HCT116 (cell line): ENCODE measurements at places on chromosomes 1 and 21. TPM values are rescaled to one million over a fixed set of nuclear protein-coding genes. Genes with fewer than 3 reads are reported as not detected.

The FLG2 gene
- not detected for total RNA-seq

DNA sequence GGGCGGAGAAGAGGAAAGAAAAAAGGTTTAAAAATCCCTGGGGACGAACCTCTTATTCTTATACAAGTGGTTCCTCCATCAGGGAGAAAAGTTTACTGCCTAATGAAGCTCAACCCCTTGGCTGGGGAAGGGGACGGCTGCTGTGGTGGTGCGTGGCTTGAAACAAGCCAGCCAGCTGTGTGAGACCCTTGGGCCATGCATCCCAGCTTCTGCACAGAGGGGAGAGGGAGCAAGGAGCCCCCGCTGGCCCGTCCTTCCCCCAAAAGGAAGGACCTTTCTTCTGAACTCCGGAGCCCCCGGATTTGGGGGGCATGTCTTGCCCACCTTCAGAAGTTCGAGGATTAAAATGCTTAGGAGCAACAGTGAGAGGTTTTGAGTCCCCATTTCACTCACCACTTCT lies 67.3 kb downstream of the STUM start:
- DNase-seq: no peak

DNA sequence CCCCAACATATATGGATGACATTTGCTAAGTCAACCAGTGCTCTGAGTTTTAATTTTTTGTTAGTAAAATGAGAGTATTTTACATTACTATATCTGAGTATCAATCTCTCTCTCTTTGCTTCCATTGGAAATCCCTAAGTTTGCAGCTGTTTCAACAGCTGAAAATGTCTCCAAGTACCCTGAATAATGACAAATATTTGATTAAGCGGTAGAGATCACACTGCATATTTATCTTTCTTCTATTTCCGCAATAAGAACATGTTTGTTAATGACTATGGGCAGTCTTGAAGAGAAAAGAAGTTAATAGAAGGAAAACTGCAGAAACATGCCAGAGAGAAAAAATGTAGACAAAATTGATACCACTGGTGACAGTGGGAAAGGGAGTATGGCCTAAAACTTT lies 1117.5 kb downstream of the NCAM2 start:
- no peak for DNase-seq

DNA sequence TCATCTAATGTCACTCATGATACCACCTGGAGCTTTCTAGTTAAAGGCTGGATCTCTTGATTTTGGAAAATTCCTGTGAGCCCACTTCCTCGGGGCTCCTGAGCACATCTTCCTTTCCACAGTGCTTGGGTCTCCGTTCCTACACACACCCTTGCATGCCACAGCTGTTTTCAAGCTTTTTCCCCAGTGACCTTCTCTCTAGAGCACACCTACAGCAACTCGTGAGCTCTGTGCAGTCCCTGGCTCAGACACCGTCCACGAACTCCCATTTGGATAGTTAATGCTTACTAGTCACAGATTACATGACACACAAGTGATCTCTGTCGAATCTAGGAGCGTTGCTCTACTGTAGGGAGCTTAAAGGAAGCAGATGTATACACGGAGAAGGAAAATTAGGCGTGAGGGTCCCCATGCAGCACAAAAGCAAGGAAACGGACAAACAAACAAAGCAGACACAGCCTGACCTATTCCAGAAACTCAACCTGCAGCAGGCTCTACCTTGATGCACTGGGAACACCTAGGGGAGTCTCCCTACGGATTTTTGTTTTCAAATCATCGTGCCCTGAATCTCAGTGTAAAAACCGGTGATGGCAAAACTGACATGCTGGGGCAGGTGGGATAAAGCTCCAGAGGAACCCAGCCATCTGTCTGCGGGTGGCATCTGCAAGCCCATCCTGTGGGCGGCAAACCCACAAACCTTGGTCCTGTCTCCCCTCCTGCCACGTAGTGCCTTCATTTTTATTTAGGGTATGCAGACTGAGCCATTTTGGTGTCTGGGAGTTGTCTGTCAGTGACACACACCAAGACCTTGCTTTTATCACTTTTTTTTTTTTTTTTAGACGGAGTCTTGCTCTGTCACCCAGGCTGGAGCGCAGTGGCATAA lies 177.8 kb downstream of the RUNX1 start:
- DNase-seq: no peak

DNA sequence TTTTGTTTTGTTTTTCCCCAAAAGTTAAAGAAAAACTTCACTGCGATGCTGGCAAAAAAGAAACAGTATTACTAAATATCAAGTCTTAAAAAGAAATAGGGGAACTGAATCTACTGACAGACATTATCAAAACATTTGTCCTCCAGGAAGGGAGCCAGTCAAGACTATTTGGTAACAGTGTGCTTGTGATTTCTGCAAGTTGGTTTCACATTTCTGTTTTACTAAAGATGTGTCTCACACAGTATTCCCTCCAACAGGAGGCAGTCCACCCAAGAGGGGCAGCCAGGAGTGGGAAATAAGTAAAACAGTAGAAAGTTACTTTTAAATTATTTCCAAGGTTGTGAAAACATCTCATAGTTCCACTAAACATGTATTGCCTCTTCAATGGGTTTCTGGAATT lies 74.4 kb upstream of the SDC3 start:
- DNase-seq: no peak

The AVPR1B gene
- total RNA-seq: not detected

DNA sequence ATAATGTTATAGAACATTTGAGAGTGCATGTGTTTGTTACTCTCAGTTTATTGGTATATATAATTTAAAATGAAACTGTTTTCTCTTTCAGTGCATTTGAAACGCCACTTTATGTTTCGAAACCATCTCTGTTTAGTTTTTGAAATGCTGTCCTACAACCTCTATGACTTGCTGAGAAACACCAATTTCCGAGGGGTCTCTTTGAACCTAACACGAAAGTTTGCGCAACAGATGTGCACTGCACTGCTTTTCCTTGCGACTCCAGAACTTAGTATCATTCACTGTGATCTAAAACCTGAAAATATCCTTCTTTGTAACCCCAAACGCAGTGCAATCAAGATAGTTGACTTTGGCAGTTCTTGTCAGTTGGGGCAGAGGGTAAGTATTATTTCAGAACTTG lies 123.5 kb downstream of the DYRK1A start:
- DNase-seq: no peak

The CCDC185 gene
- not detected for total RNA-seq

GRCh38 chr1:55997536-55997935 lies 581.8 kb downstream of the PLPP3 start:
- no peak for DNase-seq
